T-cell (primary cell): ENCODE measurements at places on chromosomes 4 and X.

GRCh38 chrX:14865201-14865600 is 7.7 kb downstream of the FANCB start:
- no peak for DNase-seq
- H3K27me3 ChIP-seq, result no peaks in the 10 kb centered on the region
- no peaks in the 10 kb centered on the region for H3K4me1 ChIP-seq

DNA sequence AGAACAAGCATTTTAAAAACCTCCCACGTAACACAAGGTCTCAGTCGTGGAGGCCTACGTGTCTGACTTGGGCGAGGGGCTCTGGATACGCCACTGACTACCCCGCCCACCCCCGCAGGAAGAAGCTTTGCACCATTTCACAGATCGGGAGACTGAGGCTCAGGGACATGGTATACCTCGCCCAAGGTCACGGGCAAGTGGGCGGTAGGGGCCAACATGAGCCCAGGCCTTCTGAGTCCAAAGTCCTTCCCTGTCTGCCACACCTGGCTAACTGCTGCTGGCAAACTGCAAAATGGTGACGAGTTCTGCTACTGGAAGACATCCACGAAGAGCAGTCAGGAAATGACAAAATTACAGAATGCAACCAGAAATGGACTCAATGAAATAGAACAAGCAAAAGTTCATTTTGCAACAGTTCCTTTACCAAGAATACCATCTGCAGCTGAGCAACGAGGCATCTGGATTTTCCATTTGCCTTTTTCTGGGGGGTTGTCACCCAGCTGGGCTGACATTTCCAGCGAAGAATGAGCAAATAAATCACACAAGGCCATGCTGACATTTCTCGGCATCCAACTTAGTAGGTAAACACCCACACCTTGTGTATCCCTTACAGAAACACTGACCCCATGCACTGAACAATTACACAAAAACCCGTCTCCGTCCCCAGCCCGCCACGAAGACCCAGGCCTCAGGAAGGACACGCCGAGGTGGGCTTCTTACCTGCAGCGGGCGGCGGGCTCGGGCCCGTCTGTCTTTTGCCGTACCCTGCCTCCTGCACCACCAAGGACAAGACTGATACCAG is 70.2 kb upstream of the AFAP1 start:
- no peak for DNase-seq
- no peaks in the 10 kb centered on the region for H3K4me1 ChIP-seq
- no peaks in the 10 kb centered on the region for H3K27me3 ChIP-seq
- H3K4me3 ChIP-seq, result no peak overlapping the region
- no peaks in the 10 kb centered on the region for H3K36me3 ChIP-seq

GRCh38 chr4:98780926-98781325 is 122.5 kb upstream of the TSPAN5 start:
- DNase-seq, result no peak
- no peak overlapping the region for H3K4me3 ChIP-seq
- no peak overlapping the region for H3K27ac ChIP-seq

DNA sequence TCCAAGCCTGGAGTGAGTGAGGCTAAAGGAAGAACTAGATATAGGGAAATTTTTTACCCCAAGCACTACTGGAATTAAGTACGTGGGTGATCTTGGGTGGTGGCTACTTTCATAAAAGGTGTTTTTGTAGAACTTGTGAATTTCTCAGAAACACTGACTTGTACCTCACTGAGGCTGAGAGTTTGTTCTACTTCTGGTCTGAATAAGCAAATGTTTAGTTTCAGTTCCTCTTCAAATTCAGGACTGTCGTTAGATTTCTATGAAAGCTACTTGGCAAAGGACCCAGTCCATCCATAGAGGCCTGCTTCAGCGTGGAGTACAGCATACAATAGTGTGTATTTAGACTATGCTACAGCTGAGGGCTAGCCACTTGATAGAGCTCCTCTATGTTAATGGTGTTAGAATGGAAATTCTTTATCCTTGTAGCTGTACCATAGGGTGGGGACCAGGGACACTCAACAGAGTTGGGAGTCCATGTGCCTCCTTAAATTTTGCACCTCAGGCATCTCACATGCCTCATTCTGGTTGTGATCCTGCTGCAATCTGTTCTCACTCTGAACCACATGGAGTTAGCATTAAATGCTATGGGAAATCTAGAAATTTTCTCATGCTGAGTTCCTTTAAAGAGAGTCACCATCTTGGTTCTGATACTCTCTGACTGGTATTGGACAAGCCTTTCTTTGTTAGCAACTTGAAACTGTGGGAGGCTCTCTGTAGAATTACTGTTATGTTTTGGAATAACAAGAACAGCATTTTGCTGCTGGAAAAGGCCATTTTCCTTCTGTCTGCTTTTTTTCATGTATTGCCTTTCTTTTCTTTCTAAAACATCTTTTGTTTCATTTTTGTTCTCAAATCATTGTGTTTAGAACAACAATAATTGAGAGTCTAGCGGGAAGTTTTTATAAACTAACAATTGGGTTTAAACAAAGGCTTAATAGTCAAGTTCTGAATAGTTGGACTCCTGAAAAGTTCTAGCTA is 86.8 kb downstream of the PDGFRA start:
- H3K36me3 ChIP-seq, result no peaks in the 10 kb centered on the region
- no peaks in the 10 kb centered on the region for H3K27me3 ChIP-seq

DNA sequence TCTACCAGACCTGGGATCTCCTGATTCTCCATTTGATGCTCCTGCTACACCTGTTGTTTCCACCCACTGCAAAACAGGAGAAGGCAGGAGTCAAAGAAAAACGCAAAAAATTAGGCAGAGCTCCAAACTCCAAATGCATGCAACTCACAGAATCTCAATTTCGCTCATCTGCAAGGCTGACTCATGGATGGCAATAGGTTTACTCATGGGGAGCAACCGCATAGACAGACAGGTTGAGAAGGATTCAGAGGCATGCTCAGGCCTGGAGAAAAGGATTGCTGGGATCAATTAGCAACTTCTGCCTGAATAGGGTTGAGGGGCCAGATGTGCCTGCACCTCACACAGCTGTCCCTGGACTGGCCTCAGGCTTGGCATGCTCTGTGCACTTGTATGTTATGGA is 231.0 kb downstream of the LDB2 start:
- H3K4me1 ChIP-seq, result no peaks in the 10 kb centered on the region
- DNase-seq, result no peak
- no peak overlapping the region for H3K4me3 ChIP-seq
- no peak overlapping the region for H3K27ac ChIP-seq

DNA sequence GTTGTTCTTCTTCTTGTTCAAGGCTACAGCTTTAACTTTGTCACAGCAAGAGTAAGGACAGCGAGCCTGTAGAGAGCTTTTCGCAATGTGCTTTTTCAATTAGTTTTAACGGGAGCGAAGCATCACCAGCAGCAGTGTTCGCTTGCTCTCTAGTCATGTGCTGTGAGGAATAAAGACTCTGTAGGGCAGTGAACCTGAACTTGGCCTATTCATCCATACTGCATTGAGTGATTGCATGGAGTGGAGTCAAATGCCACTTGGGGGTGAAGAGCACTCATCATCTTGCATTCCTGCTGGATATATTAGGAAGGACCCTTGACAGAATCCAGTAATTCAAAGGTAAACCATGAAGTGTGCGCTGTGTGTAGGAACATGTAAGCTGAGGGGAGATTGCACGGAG is 240.0 kb downstream of the FRMPD4 start:
- no peak for DNase-seq
- H3K4me3 ChIP-seq, result no peak overlapping the region
- H3K4me1 ChIP-seq, result no peaks in the 10 kb centered on the region
- H3K27me3 ChIP-seq, result no peaks in the 10 kb centered on the region

- no peak overlapping the region for H3K27ac ChIP-seq
- no peak for DNase-seq
- H3K36me3 ChIP-seq, result no peaks in the 10 kb centered on the region
- no peak overlapping the region for H3K4me3 ChIP-seq
- H3K27me3 ChIP-seq, result no peaks in the 10 kb centered on the region
These were observed 517.5 kb upstream of the GRIA3 start for GRCh38 chrX:122666601-122667000.

GRCh38 chr4:140637836-140638235 is 69.1 kb upstream of the UCP1 start:
- DNase-seq, result peak; percentile 2
- no peaks in the 10 kb centered on the region for H3K36me3 ChIP-seq
- no peaks in the 10 kb centered on the region for H3K27me3 ChIP-seq

DNA sequence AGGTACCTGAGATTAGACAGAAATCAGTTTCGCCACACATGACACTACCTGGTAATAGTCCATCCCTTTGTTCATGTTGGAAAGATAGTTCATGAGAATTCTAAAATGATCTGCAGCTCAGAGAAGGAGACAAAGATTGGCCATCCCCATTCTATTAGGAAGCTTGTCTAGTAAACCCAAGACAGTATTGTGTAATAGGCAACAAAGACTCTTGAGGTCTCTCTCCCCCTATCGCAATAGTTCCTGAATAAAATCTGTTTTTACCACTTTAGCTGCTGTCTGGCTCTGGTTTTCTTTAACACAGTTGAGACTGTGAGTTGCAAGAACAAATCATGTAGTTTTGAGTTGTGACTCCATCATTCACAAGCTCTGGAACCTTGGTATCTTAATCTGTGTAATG is 14.8 kb upstream of the BBS7 start:
- no peak overlapping the region for H3K27ac ChIP-seq
- H3K4me1 ChIP-seq, result no peaks in the 10 kb centered on the region
- no peaks in the 10 kb centered on the region for H3K36me3 ChIP-seq
- no peak for DNase-seq
- no peak overlapping the region for H3K4me3 ChIP-seq
- H3K27me3 ChIP-seq, result no peaks in the 10 kb centered on the region

DNA sequence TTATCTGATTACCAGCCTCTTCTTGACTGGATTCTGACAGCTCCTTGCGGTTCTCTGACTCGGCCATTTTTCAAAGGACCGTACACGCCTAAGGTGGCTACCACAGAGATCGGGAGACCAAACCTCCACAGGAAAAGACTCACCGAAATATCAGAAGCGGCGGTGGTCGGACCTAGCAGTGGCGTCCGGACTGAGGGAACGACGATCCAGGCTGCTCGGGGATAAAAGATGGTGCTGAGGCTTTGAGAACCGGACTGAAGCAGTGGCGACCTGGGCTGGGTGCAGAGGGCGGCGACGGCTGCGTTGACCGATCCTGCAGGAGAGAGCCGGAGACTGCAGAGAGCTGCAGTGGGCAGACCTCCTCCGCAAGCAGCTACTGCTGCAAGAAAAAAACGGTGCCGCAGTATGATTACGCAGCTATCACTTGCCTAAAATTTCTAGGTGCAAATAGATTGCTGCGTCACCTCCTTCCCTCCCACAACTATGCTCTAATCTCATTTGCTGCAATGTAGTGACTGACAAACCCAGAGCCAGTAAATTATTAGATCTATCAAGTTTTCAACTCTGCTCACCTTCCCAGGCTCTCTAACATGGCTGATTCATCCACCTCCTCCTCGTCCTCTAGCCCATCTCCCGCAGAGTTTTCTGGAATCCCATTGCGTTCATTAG is at the start of gene NAP1L2:
NAP1L2 (minus strand) TSS at position 426 of the 669 bp plus-strand sequence; CDS start at position 67, 359 bp downstream.
- no peak within 1 kb of the TSS for H3K4me3 ChIP-seq
- H3K27me3 ChIP-seq, result peaks cover 4% of the 10 kb centered on the region
- H3K4me1 ChIP-seq, result no peaks in the 10 kb centered on the region
- no peaks in the 10 kb centered on the region for H3K36me3 ChIP-seq

- no peaks in the 10 kb centered on the region for H3K27me3 ChIP-seq
- no peak overlapping the region for H3K4me3 ChIP-seq
- no peak for DNase-seq
- no peaks in the 10 kb centered on the region for H3K36me3 ChIP-seq
These were observed 134.0 kb downstream of the EVC2 start for GRCh38 chr4:5574386-5574785.

- no peaks in the 10 kb centered on the region for H3K36me3 ChIP-seq
- H3K4me1 ChIP-seq, result no peaks in the 10 kb centered on the region
- DNase-seq, result no peak
- H3K27ac ChIP-seq, result no peak overlapping the region
- H3K4me3 ChIP-seq, result no peak overlapping the region
These were observed 241.0 kb downstream of the AFF2 start for GRCh38 chrX:148741441-148741840.

DNA sequence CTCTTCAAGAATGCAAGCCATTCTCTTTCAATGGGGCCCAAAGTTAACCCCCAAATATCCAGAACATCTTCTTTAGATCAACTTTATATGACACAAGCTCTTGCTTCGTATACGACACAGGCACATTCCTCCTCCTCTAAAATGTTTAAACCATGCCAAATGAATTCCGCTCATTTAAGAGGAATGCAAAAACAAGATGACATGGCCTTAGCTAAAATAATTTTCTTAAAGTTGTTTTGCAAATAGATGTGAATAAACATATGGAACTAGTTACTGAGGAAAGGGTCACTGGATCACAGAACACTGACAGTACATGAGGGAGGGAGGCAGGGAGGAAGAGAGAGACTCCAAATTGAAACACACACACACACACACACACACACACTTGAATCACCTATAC is 97.4 kb downstream of the RASL11B start:
- H3K27ac ChIP-seq, result no peak overlapping the region
- no peak for DNase-seq
- no peak overlapping the region for H3K4me3 ChIP-seq
- no peaks in the 10 kb centered on the region for H3K36me3 ChIP-seq

DNA sequence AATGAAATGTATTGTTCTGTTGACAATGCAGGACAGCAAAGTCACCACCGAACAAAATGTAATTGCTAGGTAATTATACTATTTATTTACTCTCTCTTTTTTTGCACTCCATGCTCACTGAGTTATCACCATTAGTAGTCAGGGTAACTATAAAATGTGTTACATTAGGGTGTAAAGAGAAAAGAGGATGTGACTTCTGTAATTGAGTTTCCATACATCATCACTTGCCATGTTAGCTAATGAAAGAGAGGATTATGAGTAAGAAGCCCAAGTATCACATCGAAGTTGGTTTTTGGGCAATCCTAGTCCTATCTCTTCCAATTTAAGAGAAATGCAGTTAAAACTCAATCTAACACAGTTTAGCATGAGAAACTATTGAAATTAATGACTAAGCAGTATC is 7.6 kb downstream of the ZXDA start:
- no peak overlapping the region for H3K27ac ChIP-seq
- no peaks in the 10 kb centered on the region for H3K36me3 ChIP-seq
- peaks cover 3% of the 10 kb centered on the region for H3K4me1 ChIP-seq

DNA sequence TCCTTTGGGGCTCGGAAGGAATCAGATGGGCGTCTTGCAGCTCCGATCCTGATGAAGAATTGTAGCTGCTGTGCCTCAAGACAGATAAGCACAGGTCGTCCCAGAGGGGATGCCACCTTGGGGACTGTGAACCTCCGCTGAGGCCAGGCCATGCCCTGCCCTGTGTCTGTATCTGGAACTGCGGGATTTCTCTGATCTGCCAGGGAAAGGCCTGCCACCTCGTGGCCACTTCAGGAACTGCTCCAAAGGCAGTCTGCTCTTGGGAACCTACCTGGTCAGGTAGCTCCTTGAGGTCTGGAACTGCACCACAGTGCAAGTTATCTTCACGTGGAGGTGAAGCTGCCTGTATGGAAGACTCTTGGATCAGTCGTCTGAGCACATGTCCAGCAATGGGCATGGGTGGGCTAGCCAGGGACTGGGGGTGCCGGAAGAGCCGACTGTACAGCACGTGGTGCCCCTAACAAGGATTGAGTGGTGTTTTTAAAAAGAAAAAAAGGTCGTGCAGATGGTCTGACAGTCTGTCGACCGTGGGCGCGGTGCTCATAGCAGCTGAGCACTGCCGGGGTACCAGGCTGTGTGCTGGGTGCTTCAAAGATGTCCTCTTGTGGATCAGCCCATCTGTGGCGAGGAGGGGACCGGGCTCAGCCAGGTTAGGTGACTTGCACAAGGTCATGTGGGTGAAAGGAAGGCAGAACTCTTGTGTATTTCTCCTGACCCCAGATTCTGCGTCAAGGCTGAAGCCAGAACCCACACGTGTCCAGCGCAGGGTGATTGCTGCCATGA is 3.1 kb upstream of the GRPEL1 start:
- no peak overlapping the region for H3K4me3 ChIP-seq
- peaks cover 9% of the 10 kb centered on the region for H3K4me1 ChIP-seq
- H3K27ac ChIP-seq, result no peak overlapping the region
- peak; percentile 84 for DNase-seq
- no peaks in the 10 kb centered on the region for H3K36me3 ChIP-seq
